Left renal pelvis (tissue), 4 donors: ENCODE measurements at places on chromosomes 5 and 9.
A peak's percentile ranks its signal among the peaks of the same experiment; 100 is the strongest.

DNA sequence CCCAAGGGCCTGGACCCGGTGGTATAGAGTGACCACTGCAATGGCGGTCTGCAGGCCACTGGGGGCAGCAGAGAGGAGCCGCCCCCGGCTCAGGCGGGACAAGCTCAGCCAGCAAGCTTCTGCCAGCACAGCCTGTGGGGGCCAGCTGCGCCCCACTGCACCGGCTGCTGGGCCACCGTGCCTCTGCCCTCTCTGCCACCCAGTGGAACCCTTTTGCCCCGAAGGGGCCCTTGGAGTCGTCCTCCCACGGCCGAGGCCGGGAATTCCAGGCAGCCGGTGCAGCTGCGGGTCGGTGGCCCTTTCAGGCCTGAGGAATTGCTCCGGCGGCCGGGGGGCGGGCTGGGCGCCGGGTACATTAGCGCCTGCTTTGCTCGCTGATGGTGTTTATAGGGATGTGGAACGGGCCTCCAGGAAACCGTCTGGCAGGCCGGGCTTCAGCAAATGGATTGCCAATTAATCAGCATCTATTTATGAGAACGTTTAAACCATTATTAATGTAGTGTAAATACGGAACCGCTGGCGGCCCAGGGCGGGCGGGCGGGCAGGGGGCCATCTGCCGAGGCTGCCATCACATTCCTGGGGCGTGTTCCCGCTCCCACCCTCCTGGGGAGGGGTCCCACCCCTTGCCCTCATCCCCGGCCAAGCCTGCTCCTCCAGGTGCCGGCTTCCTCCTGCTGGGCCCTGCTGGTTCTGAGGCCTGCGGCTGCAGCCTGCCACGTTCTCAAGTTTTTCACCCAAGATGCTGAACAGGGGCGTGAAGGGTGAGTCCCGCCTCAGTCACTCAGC, 127.4 kb downstream of the BARX1 start:
- DNase-seq, result peak; percentile 35

- DNase-seq, result no peak
Observed at GRCh38 chr5:148635321-148636083, 18.8 kb downstream of the HTR4 start.

DNA sequence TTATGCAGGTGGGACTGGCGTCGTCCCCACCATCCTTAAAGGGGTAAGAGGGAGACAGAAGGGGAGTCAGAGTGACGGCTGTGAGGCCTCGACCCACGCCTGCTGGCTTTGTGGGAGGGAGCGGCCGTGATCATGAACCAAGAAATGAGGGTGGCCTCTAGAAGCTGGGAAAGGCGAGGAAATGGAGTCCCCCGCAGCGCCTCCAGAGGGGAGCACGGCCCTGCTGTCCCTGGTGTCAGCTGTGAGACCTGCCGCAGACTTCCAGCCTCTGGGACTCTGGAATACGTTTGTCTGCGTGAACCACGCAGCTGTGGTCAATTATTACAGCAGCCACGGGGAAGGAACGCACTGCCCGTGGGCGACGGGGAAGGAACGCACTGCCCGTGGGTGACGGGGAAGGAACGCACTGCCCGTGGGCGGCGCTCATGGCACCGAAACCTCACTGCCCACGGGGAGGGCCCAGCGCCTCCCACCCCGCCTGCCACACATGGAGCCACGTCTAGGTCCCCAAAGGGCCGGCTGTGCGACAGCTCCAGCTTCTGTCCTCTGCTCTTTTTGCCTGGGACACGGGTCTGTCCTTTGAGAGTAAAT, 108.8 kb upstream of the RAPGEF1 start:
- DNase-seq, result no peak

DNA sequence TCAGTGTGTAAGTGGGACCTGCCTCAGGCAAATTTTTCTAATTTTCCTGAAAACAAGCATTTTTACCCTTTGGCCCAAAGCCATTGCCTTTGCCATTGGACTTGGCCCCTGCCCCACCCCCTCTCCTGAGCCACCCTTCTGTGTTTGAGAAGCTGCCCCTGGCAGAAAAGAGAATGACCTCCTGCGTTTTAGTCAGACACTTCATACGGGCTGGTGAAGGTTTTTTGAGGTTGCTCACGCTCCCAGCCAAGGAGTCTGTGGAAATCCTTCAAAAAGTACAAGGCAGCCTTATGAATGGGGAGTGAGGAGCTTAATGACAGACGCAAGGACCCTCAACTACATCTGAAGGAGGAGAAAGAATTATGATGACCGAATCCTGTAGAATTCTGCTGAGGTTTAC, 308.9 kb downstream of the SLIT3 start:
- no peak for DNase-seq

GRCh38 chr5:54832045-54832444, 153.3 kb downstream of the ESM1 start:
- DNase-seq, result no peak

- no peak for DNase-seq
Observed at GRCh38 chr9:79661886-79662536, 90.2 kb downstream of the TLE4 start.

DNA sequence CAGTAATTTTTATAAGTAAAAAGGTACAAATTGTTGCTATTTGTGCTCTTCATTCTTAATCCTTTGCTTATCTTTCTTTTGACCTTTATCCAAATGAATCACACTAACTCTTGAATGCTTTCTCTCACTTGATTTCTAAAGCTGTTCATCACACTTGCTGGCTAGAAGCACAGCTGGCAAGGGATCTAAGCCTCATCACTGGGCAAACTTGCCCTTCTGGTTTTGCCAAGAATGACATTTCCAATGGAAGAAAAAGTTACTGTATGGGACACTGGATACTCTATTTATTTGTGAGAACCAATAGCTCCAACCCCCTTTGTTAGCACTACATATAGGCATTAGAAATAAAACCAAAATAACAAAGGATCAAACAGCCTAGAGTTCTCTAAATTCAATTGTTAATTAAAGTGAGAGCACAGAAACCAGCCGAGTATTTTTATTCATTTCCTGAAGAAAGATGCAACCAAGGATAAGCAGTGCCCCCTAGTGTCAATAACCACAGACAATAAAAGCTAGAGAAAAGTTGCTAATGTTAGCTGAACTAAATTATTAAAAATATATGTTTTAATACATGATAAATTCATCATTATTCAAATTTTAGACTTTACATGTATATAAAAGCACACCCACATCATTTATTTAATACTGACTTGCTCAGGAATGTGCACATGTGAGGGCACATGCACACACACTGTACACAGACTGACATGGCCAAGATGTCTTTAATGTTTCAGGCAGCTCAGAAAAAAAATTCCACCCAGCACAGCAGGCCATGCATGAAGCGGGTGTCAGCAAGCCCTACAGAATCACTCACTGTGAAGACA, 59.8 kb upstream of the POU5F2 start:
- DNase-seq, result peak; percentile 52

- DNase-seq, result no peak
Observed at GRCh38 chr5:124790895-124791732, 44.7 kb upstream of the ZNF608 start.

- DNase-seq, result no peak
Observed at GRCh38 chr5:91266184-91266705, 116.9 kb downstream of the ARRDC3 start.

GRCh38 chr5:86679529-86679928, 61.8 kb downstream of the COX7C start:
- DNase-seq, result peak; percentile 41

- DNase-seq, result peak; percentile 17
Observed at GRCh38 chr9:120583958-120584369, 4.0 kb upstream of the CDK5RAP2 start.

DNA sequence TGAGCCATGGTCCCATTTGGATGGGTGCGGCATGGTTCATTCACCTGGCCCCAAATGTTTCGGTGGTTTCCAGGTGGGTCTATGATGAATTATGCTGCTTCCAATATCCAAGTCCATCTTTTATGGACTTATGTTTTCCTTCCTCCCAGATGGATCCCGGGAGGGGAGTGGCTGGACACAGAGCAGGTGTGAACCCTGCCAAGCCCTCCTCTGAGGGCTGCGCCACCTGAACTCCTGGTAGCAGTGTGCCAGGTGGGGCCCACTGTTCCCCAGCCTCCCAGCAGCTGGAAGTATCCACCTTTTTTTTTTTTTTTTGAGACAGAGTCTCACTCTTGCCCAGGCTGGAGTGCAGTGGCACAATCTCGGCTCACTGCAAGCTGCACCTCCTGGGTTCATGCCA, 42.9 kb downstream of the WNK2 start:
- DNase-seq, result no peak
